ENCODE measurements at places on chromosomes 16 and 17.

- no peak for DNase-seq
These were observed 255.2 kb downstream of the CNTNAP4 start for GRCh38 chr16:76532188-76532973.

- no peak for DNase-seq
These were observed 49.1 kb downstream of the ADCY7 start for GRCh38 chr16:50315346-50315997.

DNA sequence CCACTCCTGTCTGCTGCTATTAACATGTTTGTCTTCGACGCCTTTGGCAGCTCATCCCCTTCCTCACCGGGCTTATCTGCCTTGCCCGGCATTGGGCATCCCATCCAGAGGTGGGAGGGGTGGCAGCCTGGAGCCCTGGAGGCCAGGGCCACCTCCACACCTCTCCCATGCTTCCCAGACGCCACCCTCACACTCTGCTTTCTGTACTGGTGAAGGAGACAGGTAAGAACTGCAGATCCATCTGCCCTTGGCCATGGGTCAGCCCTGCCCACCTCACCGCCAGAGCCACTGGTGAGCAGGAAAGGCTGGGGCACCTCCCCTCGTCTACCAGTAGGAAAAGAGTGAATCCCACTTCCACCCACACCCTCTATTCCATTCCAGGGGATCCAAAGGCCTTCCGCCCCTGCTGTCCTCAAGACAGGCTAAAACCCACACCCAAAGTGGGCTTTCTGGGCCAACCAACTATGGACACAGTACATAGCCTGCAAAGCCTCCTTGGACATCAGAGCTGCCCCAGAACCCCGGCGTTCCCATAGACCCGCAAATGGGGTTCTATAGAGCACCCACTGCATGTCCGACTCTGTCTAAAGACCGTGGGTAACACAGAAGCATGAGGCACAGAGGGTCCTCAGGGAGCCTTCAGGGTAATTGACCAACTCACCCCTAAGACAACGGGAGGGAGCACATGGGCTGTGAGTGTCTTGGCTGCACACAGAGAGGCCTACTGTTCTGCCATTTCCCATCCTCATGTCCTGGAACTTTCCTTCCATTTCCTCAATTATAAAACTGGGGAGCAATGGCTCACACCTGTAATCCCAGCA is 23.4 kb upstream of the RBFOX3 start:
- no peak for DNase-seq

DNA sequence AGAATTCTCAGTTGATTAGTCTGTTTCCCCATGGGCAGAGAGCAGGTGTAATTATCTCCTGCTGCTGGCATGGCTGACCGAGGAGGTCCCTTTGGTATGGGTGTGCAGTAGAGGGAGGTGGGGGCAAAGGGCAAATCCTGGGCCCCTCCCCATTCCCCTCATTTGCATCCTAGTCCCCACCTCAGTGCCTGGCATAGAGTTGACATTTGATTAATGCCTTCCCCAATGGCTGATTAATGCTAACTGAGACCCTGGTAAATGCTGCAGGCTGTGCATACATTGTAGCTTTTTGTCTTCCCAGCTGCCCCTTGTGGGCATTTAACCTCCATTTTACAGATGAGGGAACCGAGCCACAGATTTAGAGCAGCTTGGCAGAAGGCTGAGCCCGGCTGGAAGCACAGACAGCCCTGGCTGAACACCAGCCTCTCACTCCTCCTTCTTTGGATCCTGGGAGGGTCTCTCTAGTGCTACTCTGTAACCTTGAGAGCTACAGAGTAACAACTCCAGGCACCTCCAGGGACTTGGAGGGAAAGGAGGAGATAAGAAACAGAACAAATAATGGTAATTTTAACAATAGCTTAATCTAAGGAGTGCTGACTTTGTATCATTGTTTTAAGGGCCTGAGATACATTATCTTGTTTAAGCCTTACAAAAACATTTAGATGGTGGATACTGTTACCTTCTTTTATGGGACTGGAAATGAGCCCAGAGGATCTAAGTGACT is 5.1 kb downstream of the PLCG2 start:
- no peak for DNase-seq

DNA sequence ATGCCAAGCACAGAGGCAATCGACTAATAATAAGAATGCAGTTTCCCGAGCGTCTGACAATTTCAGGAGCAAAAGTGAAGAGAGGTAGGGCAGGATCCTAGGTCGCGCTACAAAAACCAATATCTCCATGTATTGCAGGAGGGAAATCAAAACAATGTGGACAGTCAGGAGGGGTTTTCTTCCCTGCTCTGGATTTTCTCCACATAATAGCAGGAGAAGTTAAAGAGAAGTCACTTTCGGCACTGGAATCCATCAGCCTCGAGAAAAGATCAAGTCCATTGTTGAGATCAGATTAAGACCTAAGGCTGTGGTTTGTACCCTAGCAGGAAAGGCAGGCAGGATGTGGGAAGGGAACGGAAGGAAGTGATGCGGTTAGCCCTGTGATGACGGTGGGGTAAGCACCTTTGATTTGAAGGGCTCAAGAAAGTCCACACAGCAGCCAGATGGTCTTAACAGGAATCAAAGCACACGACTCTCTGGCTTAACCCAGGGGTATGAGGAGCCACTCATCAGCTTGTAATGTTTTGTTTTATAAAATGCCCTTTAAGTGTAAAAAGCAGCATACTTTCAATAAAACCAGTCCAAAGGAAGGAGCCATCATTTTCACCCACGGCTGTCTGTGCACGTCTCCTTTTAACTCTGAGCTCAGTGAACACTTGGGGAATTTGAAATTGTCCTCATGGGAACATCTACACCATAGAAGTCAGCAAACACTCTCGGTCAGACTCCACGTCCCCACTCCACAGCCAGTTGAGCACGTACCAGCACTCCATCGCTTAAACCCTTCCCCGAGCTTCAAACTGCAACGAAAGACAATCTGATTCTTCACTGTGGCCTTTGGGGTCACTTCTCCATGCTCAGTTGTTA is 15.8 kb upstream of the AKTIP start:
- DNase-seq = no peak
